ENCODE measurements at places on chromosomes 3 and 15.

GRCh38 chr3:122615303-122615702 is 37.9 kb downstream of the PARP15 start:
- DNase-seq, result no peak

DNA sequence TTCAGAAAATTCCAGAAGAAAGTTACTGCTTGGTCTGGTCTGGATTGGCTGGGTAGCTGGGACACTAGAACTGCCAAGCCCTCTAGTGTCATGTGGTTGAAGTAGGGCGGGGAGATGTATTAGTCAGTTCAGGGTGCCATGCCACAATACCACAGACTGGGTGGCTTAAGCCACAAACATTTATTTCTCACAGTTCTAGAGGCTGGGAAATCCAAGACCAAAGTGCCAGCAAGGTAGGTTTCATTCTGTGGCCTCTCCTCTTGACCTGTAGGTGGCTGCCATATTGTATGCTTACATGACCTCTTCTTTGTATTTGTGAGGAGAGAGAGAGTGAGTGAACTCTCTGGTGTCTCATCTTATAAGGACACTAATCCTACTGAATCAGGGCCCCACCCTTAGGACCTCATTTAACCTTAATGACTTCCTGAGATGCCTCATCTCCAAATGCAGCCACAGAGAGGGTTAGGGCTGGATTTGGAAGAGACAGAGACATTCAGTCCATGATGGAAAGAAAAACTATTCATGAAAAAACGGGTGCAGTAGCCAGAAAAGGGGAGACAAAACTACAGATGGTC is 18.1 kb upstream of the ZSCAN2 start:
- DNase-seq, result no peak

DNA sequence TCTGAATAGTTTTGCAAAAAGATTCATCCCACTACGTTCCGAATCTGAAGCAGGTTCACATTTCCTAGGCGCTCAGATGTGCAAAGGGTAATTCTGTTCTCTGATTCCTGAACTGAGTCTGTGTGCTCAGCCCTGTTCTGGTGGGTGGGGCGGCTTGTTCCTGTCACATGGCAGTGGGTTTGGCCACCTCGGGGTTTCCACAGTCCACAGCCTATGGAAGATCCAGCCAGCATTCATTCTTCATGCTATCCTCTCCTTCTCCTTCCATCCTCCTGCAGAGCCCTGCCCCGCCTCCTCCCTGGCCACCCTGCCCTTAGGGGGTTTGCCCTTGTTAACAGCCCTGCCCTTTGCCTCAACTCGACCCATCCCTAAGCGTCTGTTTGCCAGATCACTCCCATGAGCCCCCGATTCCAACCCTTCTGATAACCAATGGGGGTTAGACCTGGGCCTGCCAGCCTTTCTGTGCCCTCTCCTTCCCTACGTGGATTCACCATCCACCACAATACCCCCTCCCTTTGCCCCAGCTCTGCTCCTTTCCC is 31.0 kb downstream of the PRR20G start:
- no peak for DNase-seq

- DNase-seq, result peak; percentile 36
Measured at GRCh38 chr3:73614419-73614818, 10.3 kb downstream of the PDZRN3 start.

DNA sequence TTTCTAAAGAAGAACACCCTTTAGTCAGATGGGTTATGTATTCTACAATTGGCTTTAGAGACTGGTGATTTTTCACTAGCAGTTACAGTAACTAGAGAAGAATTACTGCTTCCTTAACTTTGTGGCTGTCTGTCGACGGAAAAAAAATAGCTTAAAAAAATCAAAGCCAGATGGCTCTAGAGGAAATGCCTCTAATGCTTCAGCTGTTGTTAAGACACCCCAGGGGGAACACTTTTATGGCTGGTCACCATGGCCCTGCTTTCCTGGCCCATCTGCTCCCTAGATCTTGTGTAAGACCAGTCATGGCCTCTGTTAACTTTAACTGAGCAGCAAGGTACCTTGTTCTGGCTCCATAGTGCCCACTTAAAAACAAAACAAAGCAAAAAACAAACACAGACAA is 198.6 kb upstream of the PLSCR5 start:
- DNase-seq, result no peak

DNA sequence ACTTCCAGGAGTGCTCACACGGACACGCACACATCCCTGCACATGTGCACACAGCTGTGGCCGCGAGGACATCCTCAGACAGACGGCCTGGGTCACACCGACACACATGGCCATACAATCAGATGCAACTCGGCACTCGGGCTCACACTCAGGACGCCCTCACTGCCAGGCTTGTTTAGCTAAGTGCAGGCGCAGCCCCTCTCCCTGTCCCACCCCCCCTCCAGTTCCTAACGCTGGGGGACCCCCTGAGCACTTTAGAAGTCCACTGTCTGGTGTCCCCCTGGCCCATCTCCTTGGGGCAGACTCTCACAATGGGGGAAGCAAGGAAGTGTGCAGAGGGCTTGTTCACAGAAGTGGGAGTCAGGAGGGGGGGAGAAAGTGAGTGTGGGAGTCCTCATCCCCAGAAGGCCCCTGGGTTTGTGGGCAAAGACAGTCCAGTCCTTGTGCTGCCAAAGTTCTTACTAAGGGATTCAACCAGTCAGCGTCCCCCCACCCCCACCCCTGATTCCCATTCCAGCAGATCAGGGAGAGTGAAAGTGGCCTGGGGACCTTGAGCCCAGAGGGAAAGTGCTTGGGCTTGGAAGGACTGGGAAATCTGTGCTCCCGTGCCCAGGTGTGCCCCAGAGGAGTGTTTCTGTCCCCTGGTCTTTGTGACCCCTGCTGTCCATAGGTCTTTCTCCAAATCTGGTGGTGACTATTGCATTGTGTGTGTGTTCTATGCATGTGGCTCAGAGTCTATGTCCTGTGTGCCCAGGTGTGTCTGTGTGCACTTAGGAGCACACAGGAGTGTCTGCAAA is 767 bp upstream of the GATA2 start:
- DNase-seq, result no peak

- no peak for DNase-seq
Measured at GRCh38 chr3:54817628-54818027, 110.2 kb downstream of the LRTM1 start.

All from left cardiac atrium (tissue), 4 donors.